ENCODE measurements at places on chromosomes 12 and 14.

DNA sequence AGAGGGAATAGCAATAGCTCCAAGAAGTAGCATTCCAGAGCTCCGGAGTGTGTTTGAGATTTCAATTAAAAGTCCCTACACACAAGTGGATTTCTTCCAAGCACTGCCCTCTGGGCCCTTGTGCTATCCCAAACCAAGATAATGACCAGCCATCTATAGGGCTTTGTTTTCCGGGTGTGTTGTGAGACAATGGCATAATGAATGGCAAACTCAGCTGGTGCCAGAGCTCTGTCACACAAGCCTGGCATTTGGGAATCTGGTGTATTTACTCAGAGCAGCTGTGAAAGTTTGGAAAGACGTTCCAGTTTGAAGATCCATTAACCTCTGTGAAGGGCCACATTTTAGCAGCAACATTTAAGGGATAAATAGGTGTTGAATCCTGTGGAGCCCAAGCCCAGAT, 61.2 kb upstream of the TMTC2 start:
- DNase-seq: no peak

GRCh38 chr14:80973931-80974641, 18.7 kb downstream of the TSHR start:
- DNase-seq: no peak

DNA sequence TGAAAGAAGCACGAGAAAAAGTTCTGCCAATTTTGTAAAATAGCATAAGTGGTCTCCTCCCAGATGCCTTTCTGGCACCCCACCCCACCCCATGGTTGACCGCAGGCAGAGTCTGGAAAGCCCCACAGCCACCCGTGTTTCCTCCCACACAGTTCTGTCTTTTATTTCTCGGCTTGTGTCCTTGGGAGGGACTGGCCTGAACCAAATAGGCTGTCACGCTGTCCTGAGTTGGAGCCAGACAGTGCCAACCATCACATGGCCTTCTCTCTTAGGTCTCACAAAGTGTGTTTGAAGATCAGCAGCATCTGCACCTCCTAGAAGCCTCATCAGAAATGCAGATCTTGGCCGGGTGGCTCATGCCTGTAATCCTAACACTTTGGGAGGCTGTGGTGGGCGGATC, 10.2 kb upstream of the LTA4H start:
- DNase-seq: no peak

- DNase-seq: no peak
Measured at GRCh38 chr12:111367661-111368221, 1.2 kb downstream of the PHETA1 start.

- no peak for DNase-seq
Measured at GRCh38 chr12:16392846-16393535, 45.5 kb downstream of the MGST1 start.

DNA sequence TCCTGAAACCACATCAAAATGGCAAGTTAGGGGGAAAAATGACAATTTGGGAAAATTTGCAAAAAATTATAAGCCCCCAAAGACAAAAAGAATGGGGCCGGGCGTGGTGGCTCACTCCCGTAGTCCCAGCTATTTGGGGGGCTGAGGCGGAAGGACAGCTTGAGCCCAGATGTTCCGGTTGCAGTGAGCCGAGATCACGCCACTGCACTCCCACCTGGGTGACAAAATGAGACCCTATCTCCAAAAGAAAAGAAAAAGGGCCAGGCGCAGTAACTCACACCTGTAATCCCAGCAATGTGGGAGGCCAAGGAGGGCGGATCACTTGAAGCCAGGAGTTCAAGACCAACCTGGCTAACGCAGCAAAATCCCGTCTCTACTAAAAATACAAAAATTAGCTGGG, 2.0 kb upstream of the VAMP1 start:
- DNase-seq: no peak

GRCh38 chr12:120654656-120655055, 14.2 kb downstream of the CABP1 start:
- DNase-seq: no peak

DNA sequence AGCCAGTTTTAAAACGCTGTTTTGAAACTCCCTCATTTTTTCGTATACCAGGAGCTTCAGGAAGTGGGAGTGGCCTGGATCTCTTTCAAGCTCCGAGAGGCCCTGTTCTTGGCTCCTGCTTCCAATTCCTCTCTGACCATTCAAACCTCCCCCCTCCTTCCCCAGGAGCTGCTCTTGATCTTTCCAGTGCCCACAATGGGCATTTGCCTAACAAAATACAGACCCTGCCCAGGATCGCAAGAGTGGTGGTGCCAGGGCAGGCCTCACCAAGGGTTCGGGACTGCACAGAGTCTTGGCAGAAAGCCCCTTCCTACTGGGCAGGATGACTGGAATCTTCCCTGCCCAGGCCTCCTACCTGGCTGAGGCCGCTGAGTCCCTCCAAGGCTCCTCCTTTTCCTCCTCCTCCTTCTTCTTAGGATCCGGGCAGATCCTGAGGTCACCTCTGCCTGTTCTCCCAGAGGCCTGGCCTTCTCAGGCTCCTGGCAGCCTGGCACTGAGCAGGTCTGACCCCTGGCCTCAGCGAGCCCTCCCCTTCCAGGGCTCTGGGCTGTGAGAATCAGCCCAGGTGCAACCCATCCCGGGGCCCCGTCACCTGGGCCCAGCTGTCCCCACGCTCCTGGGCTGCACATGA, 46.9 kb upstream of the NOS1 start:
- no peak for DNase-seq
